ENCODE measurements at places on chromosomes 13 and 19.

DNA sequence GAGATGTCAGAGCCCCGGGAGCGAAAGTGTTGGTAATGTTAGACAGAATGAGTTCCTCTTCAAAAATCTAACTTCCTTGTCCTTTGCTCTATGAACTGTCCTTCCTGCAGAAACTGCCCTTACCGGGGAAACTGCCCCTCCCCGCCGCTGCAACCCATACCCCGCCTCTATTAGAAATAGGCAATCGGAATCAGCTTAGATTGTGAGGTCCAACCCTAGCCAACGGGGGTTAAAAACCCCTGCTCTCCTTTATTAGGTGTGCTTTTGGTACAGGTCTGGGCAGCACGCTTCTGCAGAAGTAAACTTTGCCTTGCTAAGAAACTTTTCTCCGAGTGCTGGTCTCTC is 11.5 kb upstream of the CAPNS1 start:
- DNase-seq = no peak

DNA sequence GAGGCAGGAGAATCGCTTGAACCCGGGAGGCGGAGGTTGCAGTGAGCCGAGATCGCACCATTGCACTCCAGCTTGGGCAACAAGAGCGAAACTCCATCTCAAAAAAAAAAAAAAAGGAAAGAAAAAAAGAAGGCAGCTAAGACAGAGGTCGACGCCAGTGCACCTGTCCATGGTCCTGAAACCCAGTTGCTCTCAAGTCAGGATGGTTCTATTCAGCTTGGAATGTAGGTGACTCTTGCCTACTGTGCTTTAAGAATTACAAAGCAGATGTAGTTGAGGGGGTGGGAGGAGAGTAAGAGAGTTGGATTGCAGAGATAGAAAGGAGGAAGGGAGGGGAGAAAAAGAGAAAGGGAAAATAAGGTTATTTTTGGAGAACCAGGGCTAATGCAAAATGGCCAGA is 18.7 kb downstream of the CACNG7 start:
- no peak for DNase-seq

GRCh38 chr19:11692127-11692790 is 46.5 kb downstream of the ZNF823 start:
- DNase-seq = no peak

DNA sequence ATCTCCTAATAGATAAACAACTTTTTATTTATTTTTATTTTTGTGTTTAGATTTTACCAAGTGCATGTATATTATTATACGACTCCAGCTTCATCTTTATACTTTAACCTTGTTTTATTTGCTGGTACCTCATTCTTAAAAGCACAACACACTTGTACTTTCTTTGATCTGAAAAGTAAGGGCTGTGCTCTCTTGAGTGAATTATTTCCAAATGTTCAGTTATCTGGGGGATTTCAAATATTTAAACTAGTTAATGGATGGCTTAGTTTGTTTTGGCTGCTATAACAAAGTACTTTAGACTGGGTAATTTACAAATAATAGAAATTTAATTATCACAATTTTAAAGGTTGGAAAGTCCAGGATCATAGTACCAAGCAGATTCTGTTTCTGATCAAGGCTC is 1148.2 kb upstream of the PCDH9 start:
- no peak for DNase-seq

- no peak for DNase-seq
Measured at GRCh38 chr19:22606954-22607652, 27.0 kb upstream of the ZNF492 start.

- no peak for DNase-seq
Measured at GRCh38 chr13:67075239-67075638, 154.9 kb downstream of the PCDH9 start.

DNA sequence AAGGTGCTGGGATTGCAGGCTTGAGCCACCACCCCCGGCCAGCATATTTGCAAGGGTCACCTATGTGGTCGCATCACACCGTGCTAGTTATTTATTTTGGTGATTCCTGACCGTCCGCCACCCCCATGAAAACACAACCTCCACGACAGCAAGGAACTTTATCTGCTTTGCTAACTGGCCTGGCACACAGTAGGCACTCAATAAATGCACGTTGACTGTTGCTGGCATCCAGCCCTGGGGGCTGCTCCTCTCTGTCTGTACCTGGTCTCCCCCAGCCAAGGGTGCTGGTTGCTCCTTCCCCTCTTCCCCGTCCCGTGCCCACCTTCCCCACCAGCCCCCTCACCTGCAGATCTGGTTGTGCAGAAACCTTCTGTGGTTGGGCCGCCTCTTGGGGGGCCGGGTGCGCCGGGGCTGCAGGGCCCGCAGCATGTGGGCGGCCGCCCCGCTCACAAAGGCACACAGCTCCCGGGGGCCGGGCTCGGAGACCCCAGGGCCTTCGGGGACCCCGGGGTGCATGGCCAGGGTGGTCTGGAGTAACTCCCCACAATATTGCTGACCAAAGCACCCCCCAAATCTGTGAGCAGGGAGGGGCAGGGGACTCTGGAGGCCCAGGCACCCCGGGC is 401 bp downstream of the C19orf85 start:
- no peak for DNase-seq

- DNase-seq = no peak
Measured at GRCh38 chr19:3196933-3197205, 11.1 kb downstream of the NCLN start.

DNA sequence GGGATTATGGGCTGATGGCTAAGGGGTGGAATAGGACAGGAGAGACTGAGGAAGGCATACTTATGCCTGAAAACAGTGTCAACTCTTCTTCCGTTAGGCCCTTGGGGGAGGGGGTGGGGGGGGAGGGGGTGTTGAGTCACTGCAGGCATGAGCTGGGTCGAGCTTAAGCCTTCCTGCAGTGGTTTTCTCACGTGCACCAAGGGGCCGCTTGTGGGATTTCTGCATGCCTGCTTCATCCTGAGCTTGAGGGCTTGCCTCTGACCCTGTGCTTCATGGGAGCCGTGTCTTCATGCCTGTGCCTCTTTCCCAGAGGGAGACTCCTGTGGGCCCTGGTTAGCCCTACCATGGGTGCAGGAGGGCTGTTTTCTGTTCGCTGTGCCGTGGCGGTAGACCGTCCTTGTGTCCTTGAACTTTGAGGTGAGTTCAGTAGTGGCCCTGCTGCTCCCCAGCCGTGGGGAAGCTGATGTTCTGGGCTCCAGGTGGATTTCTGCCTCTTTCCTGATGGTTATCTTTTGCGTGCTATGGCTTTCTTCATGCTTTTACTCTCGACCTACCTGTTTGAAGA is 186.1 kb downstream of the PCCA start:
- no peak for DNase-seq

DNA sequence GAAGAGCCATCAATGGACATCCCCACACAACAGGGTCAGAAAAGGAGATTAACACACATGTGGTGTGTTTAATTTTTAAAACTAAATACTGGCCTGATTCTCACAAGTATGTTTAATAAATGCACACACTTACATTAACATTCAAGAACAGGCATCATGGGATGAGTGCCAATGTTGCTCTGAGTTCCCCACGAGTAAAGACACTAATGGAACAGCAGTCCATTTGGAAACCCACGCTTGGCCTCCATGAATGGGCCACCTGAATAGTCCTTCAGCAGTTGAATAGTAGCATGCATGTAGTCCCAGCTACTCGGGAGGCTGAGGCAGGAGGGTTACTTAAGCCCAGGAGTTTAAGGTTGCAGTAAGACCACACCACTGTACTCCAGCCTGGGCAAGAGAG is 195.2 kb upstream of the IPO5 start:
- no peak for DNase-seq

- DNase-seq = no peak
Measured at GRCh38 chr13:42307461-42307860, 35.5 kb downstream of the AKAP11 start.

DNA sequence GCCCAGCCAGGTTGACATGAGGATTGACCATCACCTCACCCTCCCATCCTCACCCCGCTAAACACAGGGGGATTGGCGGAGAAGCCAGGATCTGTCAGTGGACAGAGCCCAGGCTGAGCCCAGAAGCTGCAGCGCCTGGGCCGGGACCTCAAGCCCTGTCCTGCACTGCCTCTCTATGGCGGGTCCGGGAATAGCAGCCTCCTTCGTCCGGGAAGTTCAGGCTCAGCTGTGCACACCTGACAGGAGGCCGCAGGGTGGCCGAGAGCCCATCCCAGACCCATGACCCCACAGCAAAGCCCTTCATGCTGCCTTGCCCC is 67.8 kb downstream of the SPACA7 start:
- no peak for DNase-seq

DNA sequence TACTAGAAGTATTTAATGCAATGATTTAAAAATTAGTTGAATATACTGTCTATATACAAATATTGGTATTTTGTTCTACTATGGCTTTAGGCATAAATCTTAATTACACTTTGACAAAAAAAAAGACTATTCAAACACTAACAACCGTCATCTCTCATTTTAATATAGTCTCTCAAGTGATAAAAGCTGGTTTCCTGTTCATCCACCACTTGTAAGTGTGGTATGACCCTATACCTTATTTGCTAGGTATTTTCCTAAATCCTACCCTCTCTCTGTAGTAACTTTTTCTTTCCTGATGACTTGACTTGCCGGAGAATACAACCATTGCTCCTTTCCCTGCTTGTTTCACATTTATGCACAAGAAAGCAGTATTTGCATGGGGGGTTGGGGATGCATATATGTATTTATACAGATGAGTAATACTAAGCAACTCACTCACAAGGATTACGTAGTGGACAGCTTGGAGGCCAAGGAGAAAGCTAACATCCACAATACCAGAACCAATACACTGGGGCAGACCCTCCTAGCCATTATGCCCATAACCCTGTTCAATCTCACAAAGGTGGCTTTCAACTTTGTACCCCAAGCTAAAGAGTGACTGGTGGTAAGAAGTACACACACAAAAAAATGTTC is 12.7 kb upstream of the EFNB2 start:
- no peak for DNase-seq

- DNase-seq = no peak
Measured at GRCh38 chr19:48739404-48740163, 826 bp downstream of the RASIP1 start.

GRCh38 chr13:114202581-114202980 is 23.5 kb downstream of the CFAP97D2 start:
- no peak for DNase-seq

- no peak for DNase-seq
Measured at GRCh38 chr19:42655748-42656147, 61.0 kb upstream of the CEACAM8 start.

DNA sequence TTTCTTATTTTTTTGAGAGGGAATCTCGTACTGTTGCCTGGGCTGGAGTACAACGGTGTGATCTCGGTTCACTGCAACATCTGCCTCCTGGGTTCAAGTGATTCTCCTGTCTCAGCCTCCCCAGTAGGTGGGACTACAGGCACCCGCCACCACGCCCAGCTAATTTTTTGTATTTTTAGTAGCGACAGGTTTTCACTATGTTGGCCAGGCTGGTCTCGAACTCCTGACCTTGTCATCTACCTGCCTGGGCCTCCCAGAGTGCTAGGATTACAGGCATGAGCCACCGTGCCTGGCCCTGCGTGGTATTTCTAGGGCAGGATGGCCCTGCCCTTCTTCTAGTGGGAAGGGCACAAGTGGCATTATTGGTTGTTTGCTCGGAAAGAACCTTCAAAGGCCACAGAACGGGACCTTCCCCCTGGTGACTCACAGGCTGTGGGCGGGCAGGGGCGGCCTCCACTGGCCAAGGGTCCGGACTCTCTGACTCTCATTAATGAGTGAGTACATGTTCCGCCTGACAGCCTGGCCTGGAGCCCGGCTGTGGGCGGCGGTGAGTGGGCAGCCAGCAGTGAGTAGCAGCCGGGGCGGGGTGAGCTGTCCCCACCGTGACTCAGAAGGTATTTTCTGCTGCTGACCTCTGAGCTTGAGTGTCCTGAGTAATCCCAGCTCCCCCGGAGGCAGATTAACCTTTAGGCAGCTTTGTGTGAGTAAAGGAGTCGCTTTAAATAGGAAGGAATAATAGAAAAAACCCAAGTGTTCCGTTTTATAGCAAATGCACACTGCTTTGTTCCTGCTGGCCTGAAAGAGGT is 5.1 kb downstream of the DOT1L start:
- DNase-seq = peak; percentile 41

DNA sequence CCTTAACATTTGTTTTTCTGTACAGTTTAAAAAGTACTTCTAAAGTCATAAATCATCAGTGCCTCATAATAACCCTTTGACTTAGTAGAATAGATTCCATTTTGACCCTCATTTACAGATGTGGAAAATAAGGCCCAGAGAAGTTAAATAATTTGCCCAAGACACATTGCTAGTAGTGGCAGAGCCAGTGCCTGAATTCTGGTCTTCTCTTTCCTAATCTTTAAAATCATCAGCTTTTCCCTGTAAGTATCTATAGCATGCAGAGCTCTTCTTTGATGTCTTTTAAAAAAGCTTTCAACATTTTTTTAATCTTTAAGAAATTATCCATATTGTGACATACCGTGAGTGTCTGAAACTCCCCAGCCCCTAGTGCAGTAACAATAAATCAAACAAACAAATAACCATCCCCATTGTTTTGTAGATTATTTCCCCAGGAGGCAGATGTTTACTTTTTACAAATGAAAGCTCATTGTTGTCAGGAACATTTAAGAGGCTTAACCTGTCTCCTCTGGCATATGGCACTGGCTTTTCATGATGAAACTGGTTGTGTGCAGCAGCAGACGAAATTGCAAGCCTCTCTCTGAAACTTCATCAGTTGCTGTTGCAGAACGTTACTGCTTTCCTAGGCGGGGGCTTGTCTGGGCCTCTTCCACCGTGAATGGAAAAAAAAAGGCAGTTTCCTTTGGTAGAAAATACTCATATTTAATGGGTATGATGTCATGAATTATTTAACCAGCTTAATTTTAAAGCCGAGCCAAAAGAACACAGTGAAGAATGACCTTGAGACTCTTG is 31.7 kb upstream of the PCDH8 start:
- DNase-seq = no peak

All from activated CD4-positive, CD25-positive, alpha-beta regulatory T cell treated with anti-CD3 and anti-CD28 coated beads, Interleukin-2, amount 50 U/mL, for 16 hours (primary cell).